K562 (cell line): ENCODE measurements at places on chromosomes 7 and 10. TPM values are rescaled to one million over a fixed set of nuclear protein-coding genes. Genes with fewer than 3 reads are reported as not detected.

Gene PRKG1
- polyA plus RNA-seq, result not detected in 2 replicates

Gene RBM28
- polyA plus RNA-seq, result 139 and 213 TPM in 2 replicates

Gene TSPAN33
- polyA plus RNA-seq, result 0.19 TPM in 1 of 2 replicates, not detected in the other

Gene CSTF2T
- polyA plus RNA-seq, result 20.1 and 20.2 TPM in 2 replicates

Gene LIPN
- polyA plus RNA-seq, result not detected in 2 replicates

Gene POMZP3
- 4.6 and 7.6 TPM in 2 replicates for polyA plus RNA-seq
